ENCODE measurements at places on chromosomes 5 and 9.

GRCh38 chr5:58598440-58598839 lies 15.6 kb downstream of the RAB3C start:
- no peak for DNase-seq

DNA sequence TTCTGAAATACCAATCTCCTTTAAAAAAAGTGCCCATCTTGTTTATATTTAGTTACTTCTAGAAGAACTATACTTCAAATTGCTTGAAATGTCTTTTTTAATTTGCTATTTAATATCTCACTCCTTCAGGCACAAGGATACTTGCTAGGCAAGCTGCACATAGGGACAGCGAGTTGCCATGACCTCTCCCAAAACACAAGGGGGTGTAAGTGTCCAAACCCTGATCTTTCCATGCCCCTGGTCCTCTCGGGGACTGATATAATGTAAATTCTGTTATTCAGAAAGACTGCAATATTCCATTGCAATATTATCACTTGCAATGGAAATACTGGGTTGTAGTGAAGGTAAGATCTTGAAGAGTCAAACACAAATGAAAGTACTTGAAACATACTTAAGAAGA lies 480.4 kb downstream of the CETN3 start:
- DNase-seq, result no peak

DNA sequence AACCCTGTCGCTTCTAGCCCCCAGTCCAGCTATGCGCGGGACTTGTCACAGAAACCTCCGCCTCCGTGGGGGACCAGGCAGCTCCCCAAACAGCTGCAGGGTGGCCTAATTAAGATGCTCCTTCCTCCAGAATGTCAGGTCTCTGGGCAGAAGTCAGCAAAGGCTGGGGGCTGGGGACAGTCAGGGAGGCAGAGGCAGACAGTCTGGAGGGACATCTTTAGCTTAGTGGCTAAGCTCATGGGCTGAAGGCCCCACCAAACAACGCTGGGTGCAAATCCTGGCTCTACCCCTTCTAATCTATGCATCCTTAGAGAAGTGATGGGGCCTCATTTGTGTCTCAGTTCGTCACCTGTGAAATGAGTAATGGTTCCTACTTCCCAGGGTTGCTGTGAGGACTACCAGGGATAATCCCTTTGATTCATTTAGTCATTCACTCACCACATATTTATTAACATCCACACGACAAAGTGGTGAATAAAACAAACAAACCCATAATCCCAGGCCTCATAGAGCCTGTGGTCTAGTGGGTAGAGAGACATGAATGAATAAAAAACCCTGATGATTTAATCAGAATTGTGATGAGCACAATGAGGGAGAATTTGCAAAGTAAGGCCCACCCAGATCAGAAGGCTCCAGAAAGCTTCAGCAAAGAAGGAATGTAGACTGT lies 20.2 kb upstream of the MED27 start:
- DNase-seq, result no peak

DNA sequence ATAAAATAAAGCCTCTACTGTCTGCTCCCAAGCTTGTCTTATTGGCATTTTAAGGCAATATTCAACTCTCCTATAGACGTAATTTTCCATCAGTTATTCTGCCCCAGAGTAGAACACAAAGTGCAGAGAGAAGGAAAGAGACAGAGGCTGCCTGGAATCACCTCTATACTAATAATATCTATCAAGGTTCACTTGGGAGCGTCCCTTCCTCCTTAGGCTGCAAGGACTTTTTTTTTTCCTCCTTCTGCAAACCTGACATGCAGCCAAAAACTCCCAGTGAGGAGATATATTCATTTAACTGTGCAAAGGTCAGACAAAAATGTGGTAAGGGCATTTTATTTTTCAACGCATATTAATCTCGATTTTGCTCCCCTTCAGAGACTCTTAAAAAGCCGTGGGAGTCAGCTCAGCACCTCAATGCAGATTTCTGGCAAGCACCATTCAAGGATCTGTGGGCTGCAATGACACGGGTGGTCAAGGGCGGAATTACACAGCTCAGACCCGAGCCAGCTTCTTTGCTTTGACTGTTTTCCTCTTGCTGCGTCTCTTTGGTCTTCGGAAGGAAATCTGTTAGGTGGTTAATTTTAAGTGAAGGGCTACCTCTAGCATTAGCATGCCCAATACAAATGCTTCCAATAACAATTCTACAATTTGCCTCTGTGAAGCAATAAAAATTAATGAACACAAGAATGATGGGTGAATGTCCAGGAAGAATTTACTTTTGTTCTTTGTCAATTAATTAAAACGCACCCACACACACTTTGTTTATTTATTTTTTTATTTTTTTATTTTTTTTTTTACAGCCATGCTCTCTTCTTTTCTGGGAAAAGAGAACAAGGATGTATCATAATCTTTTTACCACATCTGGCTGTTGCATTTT lies 587.7 kb upstream of the GRAMD2B start:
- DNase-seq, result no peak

- DNase-seq, result no peak
Measured at GRCh38 chr9:114163517-114163951, 8.2 kb downstream of the COL27A1 start.

GRCh38 chr9:27379311-27380251 lies 82.6 kb upstream of the EQTN start:
- DNase-seq, result peak; percentile 69

- DNase-seq, result no peak
Measured at GRCh38 chr5:115961381-115962238, 665 bp upstream of the LVRN start.

DNA sequence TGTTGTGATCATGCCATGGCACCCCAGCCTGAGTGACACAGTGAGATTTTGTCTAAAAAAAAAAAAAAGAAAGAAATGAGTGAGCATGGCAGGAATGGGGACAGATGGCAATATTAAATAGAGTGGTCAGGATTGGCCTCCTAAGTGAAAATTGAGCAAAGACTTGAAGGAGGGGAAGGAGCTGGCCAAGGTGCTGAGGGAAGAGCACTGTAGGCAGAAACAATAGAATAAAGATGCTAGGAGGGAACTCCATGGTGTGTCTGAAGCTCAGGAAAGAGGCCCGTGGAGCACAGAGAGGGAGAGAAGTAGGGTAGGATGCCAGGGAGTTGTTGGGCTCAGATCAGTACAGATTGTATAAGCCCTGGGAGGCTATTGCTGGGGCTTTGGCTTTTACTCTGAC lies 64.4 kb upstream of the PCAT7 start:
- no peak for DNase-seq

DNA sequence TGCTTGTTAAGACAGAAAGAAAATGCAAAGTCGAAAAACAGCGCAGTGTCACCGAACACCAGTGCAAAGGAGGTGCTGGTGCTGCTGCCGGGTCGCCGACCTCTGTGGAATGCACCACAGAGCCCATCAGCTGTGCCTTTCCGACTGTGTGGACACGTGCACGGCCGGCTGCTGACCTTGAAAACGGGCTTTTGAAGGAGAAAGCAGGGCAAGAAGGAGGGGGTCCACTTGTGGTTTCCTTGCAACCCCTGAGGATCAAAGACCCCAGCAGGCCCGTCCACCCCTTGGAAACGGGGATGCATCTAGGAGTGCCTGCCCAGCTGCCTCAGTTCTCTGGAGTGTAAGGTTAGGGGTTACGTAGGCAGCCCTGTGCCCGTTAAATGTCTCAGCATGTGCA lies 6.2 kb upstream of the OLFM1 start:
- DNase-seq, result no peak

- DNase-seq, result no peak
Measured at GRCh38 chr9:70470050-70471015, 55.9 kb upstream of the KLF9 start.

DNA sequence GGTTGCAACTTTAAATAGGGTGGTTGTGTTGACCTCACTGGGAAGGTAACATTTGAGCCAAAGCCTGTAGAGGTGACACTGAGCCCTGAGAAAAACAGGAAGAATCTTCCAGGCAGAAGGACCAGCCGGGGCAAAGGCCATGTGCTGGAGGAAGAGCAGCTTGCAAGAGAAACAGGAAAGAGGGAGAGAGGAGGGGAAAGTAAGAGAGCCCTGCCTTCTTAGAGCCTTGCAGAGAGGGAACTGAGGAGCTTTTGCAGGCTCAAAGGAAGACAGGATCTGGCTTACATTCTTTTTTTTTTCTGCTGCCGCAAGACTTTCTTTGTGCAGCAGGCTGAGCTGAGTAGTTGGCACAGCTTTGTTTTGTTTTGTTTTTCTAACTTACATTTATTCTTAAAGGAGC lies 17.4 kb downstream of the C9orf153 start:
- DNase-seq, result no peak

DNA sequence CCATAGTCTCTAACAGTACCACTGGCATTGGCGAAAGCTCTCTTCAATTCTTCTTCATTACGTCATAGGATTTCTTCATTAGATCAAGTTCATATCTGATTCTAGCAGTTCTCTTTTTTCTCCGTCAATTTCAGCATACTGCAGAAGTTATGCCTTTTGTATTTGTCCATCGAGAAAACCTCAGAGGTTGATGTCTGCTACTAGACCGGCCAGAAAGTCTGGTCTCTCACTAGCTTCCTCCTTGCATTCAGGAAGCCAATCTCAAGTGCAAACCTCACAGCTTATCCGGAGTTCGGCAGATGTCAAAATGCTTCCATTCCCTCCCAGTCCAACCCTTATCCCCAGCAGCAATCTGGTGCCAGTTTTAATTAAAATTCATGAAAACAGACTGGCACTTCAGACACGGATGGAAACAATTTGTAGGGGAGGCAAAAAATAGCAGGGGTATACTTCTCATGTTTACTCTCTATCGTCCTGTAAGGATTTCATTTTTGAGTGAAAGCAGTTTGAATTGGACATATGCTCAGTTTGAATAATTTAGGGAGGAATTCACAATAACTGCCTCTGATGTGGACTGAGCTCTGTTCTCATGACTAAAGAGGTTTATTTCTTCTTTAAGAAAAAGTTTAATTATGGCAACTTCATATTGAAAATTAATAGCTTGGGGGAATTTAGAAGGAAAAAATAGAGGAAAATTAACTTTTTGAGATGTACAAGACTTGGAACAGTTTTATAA lies 56.4 kb upstream of the TMC1 start:
- no peak for DNase-seq

- no peak for DNase-seq
Measured at GRCh38 chr9:128409978-128410377, 10.7 kb upstream of the CERCAM start.

GRCh38 chr5:4700069-4700468 lies 440.1 kb upstream of the ADAMTS16 start:
- DNase-seq, result no peak

DNA sequence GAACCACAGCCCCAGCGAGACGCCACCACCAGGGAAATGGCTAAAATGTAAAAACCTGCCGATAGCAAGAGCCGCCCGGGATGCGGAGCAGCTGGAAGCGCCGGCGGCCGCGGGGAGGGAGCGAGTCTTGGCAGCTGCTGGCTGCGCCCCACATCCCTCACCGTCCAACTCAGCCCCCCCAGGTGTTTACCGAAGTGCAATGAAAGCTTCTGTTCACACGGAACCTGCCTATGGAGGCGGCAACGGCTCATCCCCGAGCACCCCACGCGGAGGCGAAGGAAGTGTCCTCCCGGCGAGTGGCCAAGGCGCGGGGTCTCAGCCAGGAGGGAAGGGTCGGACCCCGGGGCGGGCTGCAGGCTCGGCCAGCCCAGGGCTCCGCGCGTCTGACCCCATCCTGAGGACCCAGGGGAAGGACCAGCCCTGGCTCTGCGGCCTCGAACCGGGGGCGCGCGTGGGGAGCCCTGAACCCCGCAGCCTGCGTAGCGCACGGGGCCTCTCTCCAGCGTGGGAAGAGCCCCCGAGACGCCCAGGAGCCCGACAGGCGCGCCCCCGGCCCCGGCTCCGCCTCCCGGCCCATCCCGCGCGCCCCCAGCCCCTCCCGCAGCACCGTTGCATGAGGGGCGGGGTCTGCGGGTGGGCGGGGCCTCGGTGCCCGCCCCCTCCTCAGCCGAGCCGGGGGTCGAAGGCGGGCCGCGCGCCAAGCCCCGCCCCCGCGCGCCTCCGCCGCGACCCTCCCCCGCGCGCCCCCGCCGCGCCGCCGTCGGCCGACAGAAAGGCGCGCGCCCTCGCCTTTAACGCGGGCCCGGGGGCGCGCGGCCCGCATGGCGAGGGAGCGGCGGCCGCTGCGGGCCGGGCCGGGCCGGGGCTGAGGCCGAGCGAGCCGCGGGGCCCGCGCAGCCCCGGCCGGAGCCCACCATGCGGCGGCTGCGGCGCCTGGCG lies at the start of gene DIPK1B:
TSS of gene DIPK1B (plus strand) at position 822 of the 939 bp plus-strand sequence. CDS start at position 916, 94 bp downstream.
- DNase-seq, result no peak

DNA sequence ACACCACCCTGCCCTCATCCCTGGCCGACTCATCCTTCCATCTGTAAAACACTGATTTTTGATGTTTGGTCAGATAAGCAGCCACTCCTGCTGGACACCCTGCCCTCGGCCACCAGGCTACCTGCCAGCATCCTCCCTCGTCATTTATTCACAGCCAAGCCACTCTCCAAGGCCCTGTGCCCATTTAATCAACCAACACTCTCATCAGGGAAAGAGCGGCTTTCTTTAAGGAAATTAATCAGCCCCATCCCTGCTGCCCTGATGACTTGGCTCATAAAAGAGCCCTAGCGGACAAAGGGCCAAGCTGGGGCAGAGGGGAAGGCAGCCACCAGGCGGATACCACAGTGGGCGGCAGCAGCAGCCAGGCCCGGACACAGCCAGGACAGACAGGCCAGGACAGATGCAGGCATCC lies 52.4 kb downstream of the GOLM1 start:
- DNase-seq, result no peak

DNA sequence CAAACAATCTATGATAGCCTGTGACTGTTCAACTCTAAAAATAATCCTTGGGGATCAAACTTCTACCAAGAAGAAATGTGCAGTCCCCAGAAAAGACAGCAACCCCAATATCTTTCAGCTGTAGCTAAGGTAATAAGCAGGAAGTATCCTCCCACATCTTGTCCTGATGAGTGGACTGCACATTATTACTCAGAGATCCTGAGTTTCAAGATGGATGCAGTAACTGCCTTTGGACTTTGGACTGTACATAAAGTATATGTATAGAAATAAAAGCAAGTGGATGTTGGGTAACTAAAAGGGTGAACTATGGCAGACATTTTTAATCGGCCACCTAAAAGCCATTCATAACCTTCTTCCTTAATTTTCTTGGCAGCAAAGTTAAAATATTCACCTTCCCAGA lies 45.1 kb downstream of the SMIM23 start:
- DNase-seq, result no peak

GRCh38 chr9:82991671-82992070 lies 71.3 kb downstream of the RASEF start:
- DNase-seq, result no peak

DNA sequence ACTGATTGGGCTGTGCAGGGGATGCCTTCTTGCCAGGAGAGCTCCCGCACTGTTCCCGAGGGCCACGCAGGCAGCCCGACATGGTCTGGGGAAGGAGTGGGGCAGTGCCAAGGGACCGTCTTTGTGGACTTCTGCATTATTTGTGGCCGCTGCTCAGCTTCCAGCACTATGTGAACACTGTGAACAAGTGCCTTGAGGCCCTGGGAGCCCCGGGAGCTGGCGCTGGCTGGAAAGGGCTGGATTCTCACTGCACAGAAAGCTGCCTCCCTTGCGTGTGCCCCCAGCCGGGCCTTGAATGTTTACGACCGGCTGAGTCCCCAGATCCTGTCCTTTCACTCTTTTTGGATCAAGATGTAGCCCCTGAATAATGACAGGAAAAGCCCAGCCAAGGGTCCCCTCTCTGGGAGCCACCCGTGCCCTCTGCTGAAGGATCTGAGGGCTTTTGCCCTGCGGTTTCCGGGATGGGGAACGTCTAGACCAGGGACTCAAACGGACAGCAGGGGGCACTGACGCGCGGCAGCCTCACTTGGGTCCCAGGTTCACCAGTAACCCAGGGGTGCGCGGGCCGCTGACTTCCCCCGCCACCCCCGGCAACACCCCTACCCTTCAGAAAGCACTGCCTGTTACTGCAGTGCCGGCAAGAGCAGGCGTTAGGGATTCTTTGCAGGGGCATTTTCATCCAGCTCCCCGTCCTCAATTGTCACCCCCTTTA lies 98.9 kb upstream of the FCN2 start:
- DNase-seq, result no peak

Measured in activated CD4-positive, alpha-beta memory T cell treated with anti-CD3 and anti-CD28 coated beads, Interleukin-2, amount 10 ng/mL, durations not matched to agents 7 days and 5 days (primary cell).